Progenitor cell of endocrine pancreas (in vitro differentiated cells): ENCODE measurements at places on chromosomes 7 and 10. TPM values are rescaled to one million over a fixed set of nuclear protein-coding genes. Genes with fewer than 3 reads are reported as not detected.

ABCB1 gene
- 0.48 and 0.69 TPM in 2 replicates for total RNA-seq

SH2D4B gene
- total RNA-seq, result 0.11 and 0.12 TPM in 2 replicates

AEBP1 gene
- total RNA-seq, result 52.2 and 57.5 TPM in 2 replicates

GRCh38 chr10:98446151-98446660, 529 bp downstream of the HPS1 start:
- DNase-seq, result no peak
- peaks cover 13% of the 10 kb centered on the region for H3K4me1 ChIP-seq
- H3K4me3 ChIP-seq, result peak overlapping the region; percentile 85
- no peaks in the 10 kb centered on the region for H3K27me3 ChIP-seq
- H3K27ac ChIP-seq, result peak overlapping the region; percentile 93

GRCh38 chr7:114622221-114622620, 207.6 kb downstream of the FOXP2 start:
- H3K27me3 ChIP-seq, result no peaks in the 10 kb centered on the region
- peaks cover 1% of the 10 kb centered on the region for H3K4me1 ChIP-seq
- no peaks in the 10 kb centered on the region for H3K36me3 ChIP-seq
- no peak overlapping the region for H3K4me3 ChIP-seq
- H3K27ac ChIP-seq, result no peak overlapping the region

DNA sequence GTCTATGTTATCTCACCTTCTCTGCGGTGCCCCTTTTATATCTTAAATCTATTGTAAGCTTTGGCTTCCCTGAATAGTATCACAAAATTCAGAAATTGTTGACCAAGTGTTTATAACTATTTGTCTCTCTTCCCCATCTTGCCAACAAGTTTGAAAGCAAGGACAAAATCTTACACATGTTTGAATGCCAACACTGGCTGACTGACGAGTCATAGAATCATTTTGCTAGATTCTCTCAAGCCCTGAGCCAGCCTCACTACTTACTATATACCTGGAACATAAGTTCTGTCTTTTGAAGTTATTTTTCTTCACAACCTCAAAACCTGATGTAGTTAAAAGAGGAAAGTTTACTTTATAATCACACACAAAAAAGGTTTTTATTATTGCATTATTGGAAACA, 700.7 kb downstream of the PHTF2 start:
- H3K4me3 ChIP-seq, result no peak overlapping the region
- H3K36me3 ChIP-seq, result peaks cover 2% of the 10 kb centered on the region
- no peaks in the 10 kb centered on the region for H3K4me1 ChIP-seq
- H3K27me3 ChIP-seq, result no peaks in the 10 kb centered on the region
- DNase-seq, result no peak
- H3K27ac ChIP-seq, result no peak overlapping the region

DNA sequence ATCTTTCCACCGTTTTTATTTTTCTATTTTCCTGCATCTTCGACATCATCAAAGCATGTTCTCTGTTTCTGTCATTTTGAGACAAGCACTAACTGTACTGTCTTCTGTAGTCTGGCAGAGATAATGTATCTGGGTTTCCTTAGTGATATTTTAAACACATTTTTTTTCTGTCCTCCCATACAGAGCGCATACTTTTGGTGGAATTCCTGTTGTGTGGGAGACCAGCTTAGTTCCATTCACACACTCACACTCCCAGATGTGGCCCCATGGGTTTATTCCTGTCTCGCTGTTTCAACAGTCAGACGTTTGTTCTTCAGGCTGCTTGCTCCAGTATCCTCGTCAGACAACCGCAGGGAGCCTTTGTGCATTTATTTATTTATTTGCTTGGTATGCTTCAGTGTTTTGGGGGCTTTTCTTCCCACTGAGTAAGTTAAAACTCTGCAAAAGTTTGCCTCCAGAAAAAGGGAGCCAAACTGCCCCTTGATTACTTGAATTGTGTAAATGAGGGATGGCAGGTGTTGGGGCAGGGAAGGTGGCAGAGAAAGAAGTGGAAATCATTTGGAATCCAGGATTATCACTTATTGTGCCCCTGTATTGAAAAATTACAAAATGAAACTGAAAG, 456.8 kb upstream of the KLF6 start:
- DNase-seq, result no peak
- H3K4me1 ChIP-seq, result peaks cover 15% of the 10 kb centered on the region
- peak overlapping the region; percentile 71 for H3K27ac ChIP-seq
- H3K4me3 ChIP-seq, result no peak overlapping the region
- H3K27me3 ChIP-seq, result no peaks in the 10 kb centered on the region
- H3K36me3 ChIP-seq, result no peaks in the 10 kb centered on the region

DNA sequence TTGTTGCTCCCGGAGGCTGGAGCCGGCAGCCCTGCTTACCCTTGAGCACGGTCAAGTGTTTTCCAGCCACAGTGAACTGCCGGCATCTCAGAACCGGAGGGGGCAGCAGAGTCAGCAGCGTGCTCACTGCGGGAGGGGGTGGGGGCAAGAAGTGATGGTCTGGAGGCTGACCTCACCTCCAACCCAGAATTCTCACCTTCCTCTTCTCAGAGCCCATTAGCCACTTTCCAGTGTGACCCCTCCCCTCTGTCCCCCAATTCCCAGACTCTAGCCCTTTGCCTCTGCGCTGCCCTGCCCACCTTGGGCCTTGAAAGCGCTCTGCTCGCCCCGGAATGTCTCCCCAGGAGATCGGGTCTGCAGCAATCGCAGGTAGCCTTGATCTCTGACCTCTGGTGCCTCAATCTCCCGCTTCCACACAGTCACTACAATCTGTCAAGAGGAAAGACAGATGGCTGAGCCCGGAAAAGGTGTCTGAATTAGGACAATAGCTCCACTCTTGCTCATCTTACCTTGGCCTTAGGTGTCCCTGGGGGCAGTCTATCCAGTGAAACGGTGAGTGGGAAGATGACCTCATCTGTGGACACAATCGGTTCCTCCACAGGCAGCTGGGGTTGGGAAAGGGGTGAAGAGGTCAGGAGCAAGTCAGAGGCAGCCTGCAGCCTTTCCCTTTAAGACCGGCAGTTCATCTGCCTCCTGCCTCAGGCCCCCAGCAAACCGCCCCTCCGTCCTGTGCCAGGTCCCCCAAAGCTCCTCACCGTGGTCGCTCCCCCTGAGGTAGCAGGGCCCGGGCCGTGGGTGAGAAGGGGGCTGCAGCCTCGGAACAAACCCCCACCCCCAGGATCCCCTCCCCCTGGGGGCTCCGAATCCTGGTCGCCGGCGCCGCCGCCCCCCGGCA, 942 bp downstream of the TRAPPC14 start:
- peaks cover 7% of the 10 kb centered on the region for H3K36me3 ChIP-seq
- DNase-seq, result no peak
- H3K4me1 ChIP-seq, result peaks cover 9% of the 10 kb centered on the region
- peak overlapping the region; percentile 80 for H3K27ac ChIP-seq
- H3K27me3 ChIP-seq, result no peaks in the 10 kb centered on the region

GRCh38 chr10:83023662-83024061, 1115.6 kb upstream of the GHITM start:
- H3K27ac ChIP-seq, result no peak overlapping the region
- H3K4me1 ChIP-seq, result no peaks in the 10 kb centered on the region
- no peak for DNase-seq
- no peaks in the 10 kb centered on the region for H3K36me3 ChIP-seq
- H3K27me3 ChIP-seq, result no peaks in the 10 kb centered on the region

GRCh38 chr7:41921453-41921981, 218.6 kb upstream of the INHBA start:
- peaks cover 7% of the 10 kb centered on the region for H3K27me3 ChIP-seq
- no peaks in the 10 kb centered on the region for H3K4me1 ChIP-seq
- H3K27ac ChIP-seq, result no peak overlapping the region
- no peak for DNase-seq

GRCh38 chr10:3807928-3808496, 23.0 kb upstream of the KLF6 start:
- H3K27ac ChIP-seq, result peak overlapping the region; percentile 91
- no peaks in the 10 kb centered on the region for H3K27me3 ChIP-seq
- DNase-seq, result no peak
- no peaks in the 10 kb centered on the region for H3K36me3 ChIP-seq

DNA sequence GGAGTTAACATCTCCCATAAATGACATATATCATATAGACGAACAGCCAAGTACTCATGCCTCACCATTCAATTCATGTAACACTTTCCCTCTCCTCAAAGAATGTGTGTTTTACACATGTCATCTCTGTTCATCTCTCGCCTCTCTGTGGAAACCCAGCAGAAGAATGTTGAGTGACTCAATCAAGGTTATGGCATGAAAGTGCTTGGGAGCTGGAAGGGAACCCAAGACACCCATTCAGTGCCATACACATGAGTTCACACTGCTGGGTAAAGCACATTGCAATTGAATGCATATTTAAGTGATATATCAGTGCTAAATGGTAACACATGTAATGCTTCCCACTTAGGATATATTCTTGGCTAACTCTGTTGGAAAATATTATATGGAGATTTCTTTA, 322.9 kb downstream of the PTEN start:
- H3K27ac ChIP-seq, result no peak overlapping the region
- H3K27me3 ChIP-seq, result peaks cover 9% of the 10 kb centered on the region

DNA sequence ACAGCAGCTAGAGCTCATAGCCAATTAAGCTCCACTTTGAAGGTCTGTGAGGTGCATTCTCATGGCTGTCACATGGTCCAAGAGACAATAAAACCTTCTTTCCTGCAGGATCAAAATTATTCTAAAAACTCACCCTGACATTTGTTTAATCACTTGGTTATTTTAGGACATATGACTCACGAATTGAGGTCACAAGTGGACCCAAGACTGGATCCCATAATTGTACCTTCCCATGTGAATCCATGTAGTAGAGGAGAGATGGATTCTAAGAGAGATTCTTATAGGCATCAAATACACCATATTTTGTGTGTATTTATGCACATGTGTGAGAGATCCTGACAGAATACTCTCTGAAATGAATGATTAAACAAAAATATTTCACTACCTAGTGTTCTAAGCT, 18.1 kb downstream of the POLR1F start:
- H3K27ac ChIP-seq, result no peak overlapping the region
- DNase-seq, result no peak
- peaks cover under 1% of the 10 kb centered on the region for H3K4me1 ChIP-seq

DNA sequence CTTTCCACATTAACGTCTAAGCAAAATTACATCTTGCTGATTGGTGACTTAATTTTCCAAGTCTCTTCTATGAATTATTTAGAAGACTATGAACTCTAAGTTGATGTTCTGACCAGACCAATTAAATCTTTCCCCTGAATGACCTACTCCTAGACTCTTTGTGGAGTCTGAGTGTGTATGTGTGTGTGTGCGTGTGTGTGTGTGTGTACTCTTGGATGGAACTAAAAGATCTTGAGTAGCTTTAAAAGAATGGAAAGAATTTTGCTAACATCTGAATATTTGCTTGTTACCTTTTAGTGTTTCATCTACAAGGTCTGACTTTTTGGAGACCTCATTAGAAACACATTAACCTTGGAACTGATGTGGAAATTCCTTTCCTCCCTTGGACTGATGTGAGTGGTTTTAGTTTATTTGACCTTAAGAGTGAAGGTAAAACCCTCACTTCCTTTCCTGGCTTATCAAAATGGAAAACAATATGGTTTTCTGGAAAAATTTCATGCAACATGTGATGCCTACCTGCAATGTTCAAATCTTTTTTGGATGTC, 257.1 kb downstream of the GATA3 start:
- H3K27me3 ChIP-seq, result peaks cover 66% of the 10 kb centered on the region
- DNase-seq, result no peak
- no peak overlapping the region for H3K27ac ChIP-seq
- no peaks in the 10 kb centered on the region for H3K36me3 ChIP-seq

DNA sequence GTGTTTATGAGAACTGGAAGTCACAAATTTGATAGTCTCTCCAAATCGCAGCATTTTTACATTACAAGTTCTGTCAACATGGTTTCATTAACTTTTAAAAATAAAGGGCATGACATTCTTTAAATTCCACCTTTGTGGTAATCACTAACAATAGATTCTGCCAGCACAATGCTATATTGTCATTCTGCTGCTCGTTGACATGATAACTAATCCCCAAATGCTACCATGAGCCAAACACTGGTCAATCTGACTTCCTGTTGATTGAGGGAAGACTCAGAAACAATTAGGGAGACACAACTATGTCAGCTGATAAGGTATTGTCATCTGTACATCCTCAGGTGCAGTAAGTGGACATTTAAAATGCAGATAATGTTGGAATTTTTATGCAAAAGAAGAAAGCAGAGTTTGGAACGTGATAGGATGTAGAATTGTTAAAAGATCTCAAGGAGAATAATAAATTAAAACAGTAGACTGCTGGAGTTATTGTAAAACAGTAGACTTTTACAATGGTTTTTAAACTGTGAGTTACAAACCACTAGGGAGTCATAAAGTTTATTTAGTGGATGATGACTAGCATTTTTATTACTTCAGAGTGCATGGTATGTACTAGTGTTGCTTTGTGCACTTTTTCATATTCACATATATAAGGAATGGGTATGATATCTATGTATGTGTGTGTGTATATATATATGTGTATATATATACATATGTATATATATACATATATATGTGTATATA, 126.4 kb upstream of the DKK1 start:
- no peak for DNase-seq
- no peaks in the 10 kb centered on the region for H3K36me3 ChIP-seq
- no peaks in the 10 kb centered on the region for H3K27me3 ChIP-seq
- no peak overlapping the region for H3K4me3 ChIP-seq

DNA sequence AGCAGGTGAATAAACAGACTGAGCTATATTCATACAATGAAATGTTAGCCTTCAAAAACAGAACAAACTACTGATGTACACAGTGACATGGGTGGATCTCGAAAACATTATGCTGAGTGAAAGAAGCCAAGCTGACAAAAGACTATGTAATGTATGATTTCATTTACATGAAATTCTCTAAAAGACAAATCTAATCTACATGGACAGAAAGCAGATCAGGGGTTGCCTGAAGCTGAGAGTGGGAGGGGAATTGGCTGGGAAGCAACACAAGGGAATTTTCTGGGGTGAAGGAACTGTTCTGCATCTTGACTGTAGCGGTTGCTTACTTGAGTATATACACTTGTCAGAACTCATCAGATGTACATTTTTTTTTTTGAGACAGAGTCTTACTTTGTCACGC, 121.7 kb upstream of the SVIL start:
- no peaks in the 10 kb centered on the region for H3K36me3 ChIP-seq
- no peak overlapping the region for H3K4me3 ChIP-seq
- peaks cover 12% of the 10 kb centered on the region for H3K27me3 ChIP-seq

DNA sequence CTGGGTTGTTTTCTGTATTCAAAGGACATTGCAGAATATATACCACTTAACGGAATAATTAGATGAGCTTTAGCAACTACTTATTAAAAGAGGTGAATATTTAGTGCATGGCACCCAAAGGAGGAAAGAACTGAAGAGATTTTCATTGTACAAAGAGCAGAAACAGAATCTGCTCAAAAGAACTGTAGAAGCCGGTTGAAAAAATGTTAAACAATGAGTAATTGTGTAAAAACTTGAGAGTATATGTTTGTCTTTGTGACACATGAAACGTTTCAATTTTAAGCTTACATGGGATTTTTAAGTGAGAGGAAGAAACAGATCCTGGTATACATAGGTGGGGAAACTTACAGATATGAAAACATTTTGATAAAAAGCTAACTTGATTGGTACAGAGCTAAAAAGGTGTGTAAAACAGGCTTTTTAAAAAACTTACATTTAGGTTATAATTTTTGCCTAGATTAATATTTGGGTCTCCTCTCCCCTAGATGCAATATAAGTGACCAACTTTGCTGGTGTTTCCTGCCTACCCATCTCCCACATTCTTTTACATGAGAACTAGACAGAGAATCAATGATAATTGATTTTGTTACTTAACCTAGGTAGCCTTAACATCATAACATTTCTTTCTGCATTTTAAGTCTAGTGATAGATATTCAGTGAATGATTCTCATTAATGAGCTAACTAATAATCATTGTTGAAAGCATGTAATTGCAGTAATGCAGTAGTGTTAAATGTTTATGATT, 6.8 kb downstream of the ARL5B start:
- H3K4me3 ChIP-seq, result no peak overlapping the region
- peaks cover 25% of the 10 kb centered on the region for H3K36me3 ChIP-seq
- H3K27ac ChIP-seq, result peak overlapping the region; percentile 85
- no peaks in the 10 kb centered on the region for H3K27me3 ChIP-seq
- DNase-seq, result no peak
- H3K4me1 ChIP-seq, result peaks cover 44% of the 10 kb centered on the region
